ENCODE measurements at places on chromosomes 1 and 21. TPM values are rescaled to one million over a fixed set of nuclear protein-coding genes. Genes with fewer than 3 reads are reported as not detected.

DNA sequence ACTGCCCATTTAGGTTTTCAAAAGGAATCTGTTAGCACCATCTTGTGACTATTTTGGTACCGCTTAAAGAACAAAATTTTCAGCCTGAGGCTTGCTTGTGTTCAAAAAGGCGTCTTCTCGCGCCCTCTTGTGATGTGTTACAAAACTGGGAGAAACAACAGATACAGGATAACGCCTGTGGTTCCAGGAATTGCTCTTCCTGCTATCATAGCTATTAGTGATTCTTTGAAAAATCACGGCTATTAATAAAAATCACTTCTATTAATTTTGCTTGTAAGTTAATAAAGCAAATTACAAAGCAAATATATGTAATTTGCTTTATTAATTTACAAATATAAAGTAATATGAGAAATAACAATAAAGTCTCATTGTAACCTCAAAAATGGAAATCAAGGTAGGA, 82.2 kb upstream of the ABCD3 start:
- peak; percentile 82 for ATAC-seq

DNA sequence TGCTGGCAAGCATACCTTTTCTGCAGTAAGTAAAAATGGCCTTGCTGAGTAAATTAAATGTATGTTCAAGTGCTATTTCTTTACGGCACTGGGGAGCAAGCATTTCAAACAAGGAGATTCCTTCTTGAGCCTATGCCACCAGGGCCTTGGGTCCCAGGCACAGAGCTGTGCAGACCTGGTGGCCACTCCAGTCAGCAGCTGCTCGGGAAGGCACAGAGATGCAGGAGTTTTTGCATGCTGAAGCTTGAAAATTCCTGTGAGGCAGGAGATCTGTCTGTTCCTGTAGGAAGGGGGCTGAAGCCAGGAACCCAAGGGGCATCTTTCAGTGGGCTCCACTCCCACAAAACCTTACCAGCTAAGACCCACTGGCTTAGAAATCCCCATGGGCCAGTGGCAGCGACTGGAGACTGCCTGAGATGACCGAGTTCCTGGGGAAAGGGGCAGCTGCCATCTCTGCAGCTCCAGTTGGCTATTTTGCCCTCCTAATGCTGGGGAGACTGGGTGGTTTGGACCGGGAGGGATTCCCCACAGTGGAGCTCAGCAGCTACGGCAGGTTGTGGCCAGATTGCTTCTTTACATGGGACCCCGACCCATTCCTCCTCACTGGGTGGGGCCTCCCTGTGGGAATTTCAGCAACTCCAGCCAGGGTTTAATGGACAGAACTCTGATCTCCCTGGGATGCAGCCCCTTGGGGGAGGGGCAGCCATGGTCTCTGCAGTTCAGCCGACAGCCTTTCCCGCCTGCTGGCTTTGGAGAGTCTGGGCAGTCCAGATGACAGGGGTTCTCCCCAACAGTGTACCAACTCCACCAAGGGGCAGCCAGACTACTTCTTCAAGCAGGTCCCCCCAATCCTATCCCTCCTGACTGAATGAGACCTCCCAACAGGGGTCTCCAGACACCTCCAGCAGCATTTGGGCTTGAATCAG, 8.4 kb upstream of the PGBD2 start:
- ATAC-seq: no peak

DNA sequence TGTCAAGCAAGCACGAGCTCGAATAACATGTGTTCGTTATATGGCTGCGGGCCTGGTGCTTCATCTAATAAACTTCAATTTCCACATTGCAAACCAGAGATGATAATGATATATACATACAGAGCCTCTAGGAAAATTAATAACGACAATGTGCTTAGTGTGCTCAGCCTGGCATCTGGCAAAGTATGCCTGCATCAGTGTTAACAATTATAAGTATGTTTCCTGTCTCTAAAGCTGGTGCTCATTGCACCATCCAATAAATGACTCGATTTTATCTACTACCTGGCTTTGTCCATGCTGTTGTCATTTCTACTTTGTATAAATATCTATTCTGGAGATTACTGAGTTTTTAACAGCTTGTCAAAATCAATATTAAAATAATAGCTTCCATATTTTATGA, 1402.6 kb downstream of the MRPL39 start:
- no peak for ATAC-seq

GRCh38 chr1:39003281-39003680, 12.2 kb downstream of the AKIRIN1 start:
- ATAC-seq: no peak

DNA sequence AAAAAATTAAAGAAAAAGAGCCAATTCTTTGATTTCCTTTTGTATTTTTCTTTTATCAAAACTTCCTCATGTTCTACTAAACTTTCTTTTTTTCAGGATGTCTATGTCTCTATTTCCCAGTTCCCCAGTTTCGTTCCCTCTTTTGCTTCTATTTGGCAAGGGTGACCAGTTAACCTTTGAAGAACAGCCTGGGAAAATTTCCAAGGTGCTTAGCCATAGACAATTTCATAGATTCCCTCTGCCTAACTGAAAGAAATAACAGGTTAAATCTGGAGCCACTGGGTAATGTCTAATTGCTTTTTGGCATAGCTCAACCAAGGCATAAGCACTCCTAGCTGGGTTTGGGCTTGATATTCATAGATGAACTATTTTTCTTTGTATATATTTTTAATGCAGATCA, 272.3 kb downstream of the ADGRL2 start:
- no peak for ATAC-seq

GRCh38 chr1:114328361-114328904, 174.8 kb upstream of the SYT6 start:
- no peak for ATAC-seq

GRCh38 chr1:155383406-155383805, 62.7 kb downstream of the RUSC1 start:
- no peak for ATAC-seq

GRCh38 chr1:198922638-198923430, 284.0 kb downstream of the PTPRC start:
- no peak for ATAC-seq

- ATAC-seq: no peak
Observed at GRCh38 chr1:101331794-101332193, 95.0 kb downstream of the S1PR1 start.

- ATAC-seq: no peak
Observed at GRCh38 chr21:38985568-38986378, 180.0 kb downstream of the ETS2 start.

- ATAC-seq: no peak
Observed at GRCh38 chr1:33465316-33465715, 7.1 kb upstream of the ZSCAN20 start.

- ATAC-seq: no peak
Observed at GRCh38 chr1:147391114-147391513, 148.6 kb downstream of the CHD1L start.

GRCh38 chr21:45995686-45996179, 14.2 kb downstream of the COL6A1 start:
- no peak for ATAC-seq

GRCh38 chr1:149967646-149968045, 31.0 kb upstream of the MTMR11 start:
- ATAC-seq: no peak

DNA sequence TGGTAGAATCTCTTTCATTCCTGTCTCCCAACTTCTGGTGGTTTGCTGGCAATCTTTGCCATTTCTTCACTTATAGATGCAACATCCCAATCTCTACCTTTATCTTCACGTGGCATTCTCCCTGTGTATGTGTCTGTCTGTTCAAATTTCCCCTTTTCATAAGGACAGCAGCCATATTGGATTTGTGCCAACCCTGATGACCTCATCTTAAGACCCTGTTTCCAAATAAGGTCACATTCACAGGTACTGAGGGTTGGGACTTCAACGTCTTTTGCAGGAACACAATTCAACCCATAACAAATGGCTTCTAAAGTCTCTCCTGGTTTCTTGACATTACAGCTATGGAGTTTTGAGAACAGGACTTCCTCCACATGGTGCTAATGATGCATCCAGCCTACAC, 84.5 kb upstream of the OLIG2 start:
- no peak for ATAC-seq

- ATAC-seq: no peak
Observed at GRCh38 chr21:45123440-45123839, 49.1 kb downstream of the ADARB1 start.

The PTAFR gene
- total RNA-seq: 0.28 TPM

GRCh38 chr1:221458447-221459156, 283.3 kb downstream of the DUSP10 start:
- no peak for ATAC-seq

The NDUFV3 gene
- 59.1 TPM for total RNA-seq

DNA sequence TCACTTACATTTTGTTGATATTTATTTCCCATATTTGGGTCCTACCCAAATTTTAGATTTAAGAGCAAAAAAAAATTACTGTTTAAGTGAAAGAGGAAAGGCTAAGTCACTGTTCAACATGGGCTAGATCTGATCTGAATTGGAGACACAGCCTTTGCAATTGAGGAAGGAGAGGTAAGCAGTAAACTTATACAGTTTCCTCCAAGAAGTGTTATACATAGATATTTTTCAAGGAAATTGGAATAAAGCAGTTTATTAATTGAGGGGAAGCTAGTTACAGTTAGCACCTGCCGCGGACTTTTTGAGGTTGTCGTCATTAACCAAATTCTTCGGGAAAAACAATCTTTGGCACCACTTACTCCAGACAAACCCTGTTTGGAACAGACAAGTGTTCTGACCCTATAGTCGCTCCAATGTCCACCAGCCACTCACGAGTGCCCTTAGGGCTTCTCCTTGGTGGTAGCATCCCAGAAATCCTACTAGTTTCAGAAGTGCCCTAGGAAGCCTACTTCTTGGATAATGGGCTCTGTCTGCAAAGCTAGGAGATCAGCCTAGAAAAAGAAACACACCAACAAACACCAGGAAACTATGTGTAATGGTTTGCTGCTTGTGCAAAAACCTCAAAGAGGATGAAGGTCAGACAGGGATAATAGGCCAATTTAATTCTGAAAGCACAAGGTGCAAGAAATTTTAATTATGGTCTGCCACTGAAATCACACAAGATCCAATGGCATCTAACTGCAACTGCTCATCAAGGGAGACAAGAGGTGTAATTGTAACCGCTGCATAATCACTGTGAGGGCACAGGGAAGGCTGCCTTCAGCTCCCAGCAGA, 2.5 kb downstream of the WLS start:
- no peak for ATAC-seq

DNA sequence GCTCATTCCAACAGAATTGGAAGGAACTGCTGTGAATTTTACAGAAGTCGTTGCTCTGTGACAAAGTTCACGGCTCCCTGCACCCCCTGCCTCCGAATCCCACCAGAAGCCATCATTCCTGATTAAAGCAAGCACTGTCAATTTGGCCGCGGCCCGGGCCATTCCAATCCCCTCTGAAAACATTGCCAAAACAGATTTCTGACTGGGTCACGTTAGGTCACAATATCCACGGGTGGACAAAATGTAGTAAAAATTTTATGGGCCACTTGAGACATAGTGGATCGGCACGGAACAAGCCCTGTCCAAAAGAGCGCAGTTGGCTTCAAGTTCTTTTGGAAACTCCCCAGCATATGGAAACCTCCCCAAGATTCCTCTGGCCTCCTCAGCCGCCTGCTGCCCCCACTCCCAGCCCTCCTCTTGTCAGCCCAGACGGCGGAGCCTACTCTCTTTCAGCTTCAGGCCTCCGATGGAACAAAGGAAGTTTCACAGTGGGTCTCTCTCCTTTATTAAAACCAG, 67.2 kb upstream of the IFNAR2 start:
- no peak for ATAC-seq

The CYP4Z1 gene
- total RNA-seq: not detected

- no peak for ATAC-seq
Observed at GRCh38 chr1:156537027-156537426, 35.3 kb downstream of the IQGAP3 start.

GRCh38 chr1:44603718-44604117, 70.6 kb downstream of the TMEM53 start:
- no peak for ATAC-seq

The KLHDC9 gene
- total RNA-seq: 37.2 TPM

DNA sequence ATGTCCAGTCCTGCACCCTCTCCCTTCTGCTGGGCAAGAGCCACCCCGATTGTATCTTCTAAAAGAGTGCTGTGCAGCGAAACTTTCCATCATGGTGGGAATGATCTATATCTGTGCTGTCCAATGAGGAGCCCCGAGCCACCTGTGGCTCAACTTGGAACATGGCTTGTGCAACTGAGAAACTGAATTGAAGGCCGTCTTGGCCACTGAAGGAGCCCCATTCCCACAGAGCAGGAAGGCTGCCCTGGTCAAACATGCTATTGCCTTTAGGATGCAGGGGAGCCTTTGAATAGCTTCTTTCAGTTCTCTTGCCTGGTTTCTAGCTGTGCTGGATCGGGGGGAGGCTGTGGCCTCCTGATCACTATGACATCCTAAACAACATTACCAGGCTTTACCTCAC, 427.6 kb downstream of the SETD4 start:
- ATAC-seq: no peak
